ENCODE measurements at places on chromosomes 4 and X.

- peak; percentile 57 for DNase-seq
Measured at GRCh38 chr4:8440492-8441311, at the start of the genes ACOX3 and TRMT44. TSS of gene ACOX3 (minus strand) at chr4:8440723. CDS start at chr4:8416521, 24,202 bp downstream. TSS of gene TRMT44 (plus strand) at chr4:8440777. CDS start at chr4:8440823, 46 bp downstream.

DNA sequence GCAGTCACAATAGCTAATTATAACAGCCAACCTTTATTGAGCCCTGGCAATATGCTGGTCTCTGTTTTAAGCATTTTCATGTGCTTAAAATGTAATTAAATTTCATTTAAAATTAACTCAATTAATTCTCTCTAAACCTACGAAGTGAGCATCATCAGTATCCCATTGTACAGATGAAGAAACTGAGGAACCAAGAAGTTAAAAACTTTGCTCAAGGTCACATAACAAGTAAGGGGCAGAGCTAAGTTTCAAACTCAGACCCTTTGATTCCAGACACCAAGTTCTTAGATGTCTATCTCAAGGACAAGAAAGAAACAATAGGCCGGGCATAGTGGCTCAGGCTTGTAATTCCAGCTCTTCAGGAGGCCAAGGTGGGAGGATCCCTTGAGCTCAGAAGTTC is 55.9 kb upstream of the NFKB1 start:
- no peak for DNase-seq

GRCh38 chr4:75930152-75930551 is 10.7 kb downstream of the NAAA start:
- no peak for DNase-seq

DNA sequence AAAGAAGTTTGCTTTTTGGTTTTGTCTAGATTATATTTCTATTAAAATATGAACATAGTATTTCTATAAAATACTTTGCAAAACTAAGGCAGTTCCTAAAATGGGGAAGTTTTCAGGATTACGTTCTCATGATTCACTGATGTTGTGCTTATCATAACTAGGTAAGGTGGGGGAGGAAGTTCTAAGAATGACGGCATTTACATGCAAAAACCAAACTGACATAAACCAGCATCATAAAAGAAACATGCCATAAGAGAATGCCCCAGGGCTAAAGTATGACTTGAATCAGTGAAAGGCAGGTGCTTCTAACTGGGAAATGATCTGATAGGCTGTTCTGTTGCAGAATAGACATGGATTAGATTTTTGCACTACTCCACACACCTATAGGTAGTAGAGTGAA is 204.7 kb upstream of the JADE1 start:
- DNase-seq = no peak

DNA sequence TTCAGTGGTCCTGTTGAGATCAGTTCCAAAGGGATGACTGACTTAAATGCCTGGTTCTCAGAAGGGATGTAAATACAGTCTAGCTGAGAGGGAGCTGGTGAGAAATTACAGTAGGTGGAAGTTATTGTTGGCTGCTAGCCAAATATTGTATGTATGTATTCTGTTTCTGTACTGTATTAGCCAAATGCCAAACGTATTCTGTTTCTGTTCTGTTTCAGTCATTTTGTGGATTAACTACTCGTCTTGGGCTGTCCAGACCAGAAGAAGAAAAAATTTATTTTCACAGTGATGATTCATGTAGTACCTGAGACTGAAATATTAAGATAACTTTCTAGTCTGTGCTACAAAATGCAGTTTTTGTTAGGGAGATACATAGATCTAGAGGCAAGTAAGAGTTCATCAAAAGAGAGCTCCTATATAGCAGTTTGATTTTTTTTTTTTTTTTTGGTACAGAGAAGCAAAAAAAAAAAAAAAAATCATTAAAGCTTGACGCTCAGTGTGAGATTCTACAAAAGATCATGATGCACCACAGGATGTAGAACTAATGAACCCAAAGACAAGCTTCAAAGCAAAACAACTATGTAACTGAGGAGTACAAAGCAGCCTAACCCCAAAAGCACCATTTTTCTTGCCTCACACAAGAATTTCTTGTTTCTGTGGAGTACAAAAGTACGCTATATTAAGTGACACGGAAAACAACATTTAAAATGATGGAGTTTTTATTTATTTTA is 54.8 kb downstream of the CASP6 start:
- DNase-seq = no peak

DNA sequence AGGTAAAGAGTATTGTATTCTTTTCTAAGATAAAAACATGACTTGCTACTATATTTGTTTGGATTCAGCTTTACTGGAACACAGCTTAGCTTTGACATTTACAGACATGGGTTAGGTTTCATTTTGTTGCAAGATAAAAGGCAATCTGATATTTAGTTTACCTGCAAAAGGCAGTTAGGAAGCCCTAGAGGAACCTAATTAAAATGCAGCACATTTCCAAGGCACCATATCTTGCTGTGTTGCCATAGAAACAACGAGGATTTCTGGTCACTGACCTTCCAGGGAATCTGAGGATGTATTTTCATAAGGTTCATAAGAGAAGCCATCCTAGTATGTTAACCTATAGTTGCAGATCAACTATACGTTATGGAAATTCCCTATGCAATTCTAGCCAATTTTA is 116.0 kb downstream of the SNCA start:
- DNase-seq = no peak

DNA sequence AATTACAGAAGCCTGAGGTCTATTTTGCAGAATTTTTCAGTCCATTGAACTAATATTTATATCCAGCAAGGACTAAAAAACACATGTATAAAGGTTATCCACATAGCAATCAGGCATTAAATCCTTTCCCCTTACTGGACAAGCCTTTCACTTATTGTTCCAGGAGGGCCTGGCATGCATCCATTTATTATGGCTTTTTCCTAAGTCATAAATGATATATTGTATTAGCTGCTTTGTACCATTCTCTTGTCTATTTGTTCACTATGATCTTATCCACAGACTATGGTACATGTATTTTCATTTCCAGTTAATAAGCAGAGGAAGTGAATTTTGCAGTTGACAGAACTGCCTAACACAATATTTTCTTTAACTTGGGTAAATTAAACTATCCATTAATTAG is 105.4 kb upstream of the ANK2 start:
- no peak for DNase-seq

All from D721Med (cell line).